ENCODE measurements at places on chromosomes 13 and 19.

DNA sequence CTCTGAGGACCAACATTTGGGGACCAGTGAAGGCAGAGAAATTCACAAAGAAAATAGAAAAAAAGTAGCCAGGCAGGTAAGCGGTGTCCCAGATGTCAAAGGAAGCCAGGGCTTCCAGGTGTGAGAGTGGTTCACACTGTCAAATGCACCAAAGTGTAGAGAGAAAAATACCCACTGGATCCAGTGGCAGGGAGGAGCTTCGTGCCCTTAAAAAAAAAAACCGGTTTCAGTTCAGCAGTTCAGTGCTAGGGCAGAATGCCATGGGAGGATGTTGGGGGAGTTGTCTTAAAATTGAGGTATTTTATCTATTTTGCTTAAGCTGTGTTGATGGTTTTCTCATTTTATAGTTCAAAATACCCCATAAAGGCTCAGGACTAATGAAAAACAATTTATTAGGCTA lies 47.8 kb upstream of the C1QTNF9 start:
- DNase-seq = no peak

GRCh38 chr19:16970821-16971220 lies 55.8 kb downstream of the CPAMD8 start:
- no peak for DNase-seq

DNA sequence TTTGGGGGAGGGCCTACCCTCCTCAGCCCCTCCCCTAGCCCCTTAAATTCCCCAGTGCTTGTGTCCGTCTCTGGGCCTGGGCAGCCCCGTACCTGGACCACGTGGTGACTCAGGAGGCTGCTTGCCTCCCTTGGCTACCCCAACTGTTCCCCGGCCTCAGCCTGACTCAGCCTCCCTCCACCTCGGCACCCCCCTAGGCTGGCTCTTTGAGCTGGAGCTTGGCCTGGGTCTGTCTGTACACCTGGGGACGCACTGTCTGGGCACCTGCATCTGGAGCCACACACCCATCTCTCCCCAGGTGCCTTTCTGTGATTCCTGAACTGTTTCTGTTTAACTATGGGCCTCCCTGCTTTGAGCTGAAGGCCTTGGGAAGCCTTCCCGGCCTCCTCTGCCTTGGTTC lies 1.8 kb upstream of the KLK14 start:
- DNase-seq = no peak

- DNase-seq = no peak
Measured at GRCh38 chr19:54532528-54532927, 29.9 kb downstream of the LAIR2 start.

GRCh38 chr13:102227741-102228140 lies 174.1 kb downstream of the FGF14 start:
- DNase-seq = no peak

- DNase-seq = no peak
Measured at GRCh38 chr13:60969656-60970055, 446.0 kb downstream of the PCDH20 start.

DNA sequence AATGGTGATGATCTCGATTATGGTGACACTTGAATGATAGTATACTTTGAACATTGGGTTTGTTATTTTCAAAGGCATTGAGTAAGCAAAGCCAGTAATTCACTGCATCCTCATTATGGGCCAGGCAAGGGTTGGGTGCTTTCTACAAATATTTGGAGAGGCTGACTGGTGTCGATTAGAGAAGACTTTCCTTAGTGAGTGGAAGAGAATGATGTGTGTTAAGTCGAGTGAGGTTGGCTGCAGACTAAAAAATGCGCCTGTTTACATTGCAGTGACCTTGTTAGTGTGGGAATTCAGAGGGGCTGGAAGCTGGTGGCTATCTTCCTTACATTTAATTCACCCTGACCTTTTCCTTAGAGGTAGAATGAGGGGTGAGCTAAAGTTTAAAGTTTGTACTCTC lies 22.4 kb upstream of the RNF113B start:
- DNase-seq = no peak

DNA sequence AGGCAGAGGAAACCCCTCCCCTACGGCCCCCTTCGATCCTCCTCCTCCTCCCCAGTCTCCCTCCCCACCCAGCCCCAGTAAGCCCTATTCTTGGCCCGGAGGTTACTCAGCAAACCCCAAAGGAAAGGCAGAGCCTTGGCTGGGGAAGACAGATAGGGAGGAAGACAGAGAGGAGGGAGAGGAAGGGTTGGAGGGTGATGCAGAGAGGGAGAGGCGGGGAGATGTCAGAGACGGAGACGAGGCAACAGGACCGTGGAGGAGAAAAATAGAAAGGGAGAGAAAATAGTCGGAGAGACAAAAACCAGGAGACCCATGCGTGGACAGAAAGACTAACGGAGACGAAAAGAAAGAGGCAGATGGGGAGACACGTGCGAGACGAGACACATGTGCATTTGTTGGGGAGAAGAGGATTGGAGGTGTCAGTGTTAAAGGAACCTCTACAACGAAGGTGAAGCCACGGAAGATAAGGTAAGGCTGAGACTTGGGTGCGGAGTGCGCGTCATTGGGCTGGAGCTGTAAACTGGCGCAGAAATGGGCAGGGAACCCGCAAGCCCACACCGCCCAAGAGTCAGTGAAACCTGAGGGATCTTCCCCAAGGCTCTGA lies 2.9 kb downstream of the TGFB1 start:
- peak; percentile 87 for DNase-seq

DNA sequence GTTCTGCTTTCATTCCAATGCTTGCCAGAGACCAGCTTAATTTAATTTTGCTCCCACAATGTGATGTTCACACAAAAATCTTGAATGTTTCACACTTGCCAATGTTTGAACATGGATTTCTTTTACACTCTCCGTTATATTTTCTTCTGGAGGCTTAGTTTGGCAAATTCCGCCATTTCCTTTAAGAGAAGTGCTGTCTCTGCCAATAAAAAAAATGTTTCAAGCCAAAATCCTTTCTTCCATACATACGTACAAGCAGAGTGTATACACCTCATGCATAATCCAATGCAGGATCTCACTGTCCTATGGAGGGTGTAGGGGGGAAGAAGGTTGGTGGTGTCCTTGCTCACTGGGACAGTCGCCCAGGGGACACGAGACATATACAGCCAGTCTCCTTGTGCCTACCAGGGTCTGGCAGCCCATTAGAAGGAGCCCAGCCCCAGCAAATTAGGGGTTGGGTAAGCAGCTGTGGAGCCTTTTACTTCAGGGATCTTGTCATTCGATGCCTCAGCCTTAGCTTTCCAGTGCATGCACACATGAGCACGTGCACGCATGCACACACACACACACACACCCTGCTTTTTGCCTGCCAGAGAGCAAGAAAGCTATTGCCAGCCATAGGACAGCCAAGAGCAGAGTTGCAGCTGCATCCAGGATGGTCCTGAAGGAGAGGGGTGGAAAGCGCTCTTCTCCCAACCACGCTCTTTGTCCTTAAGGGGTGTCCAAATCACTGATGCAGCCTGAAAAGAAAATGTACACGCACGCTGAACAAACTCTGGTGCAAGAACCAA lies 208.3 kb downstream of the FOXO1 start:
- no peak for DNase-seq

DNA sequence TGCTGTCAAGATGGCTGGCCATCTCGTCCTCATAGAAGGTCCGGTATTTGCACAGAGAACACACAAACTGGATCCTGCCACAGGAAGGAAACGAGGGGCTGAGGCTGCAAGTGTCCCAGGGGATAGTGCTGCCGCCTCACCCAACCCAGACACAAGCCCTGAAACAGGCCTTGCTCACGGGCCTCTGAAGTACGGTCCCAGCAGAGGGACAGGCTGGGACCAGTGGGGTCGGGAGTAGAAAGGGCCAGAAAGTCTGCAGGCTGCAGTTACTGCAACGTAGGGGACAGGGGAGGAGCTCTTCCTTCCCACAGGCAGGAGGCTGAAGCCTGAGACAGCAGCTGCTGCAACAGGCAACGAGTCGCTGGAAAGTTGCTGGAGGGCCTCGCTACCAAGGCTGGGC lies 18.2 kb upstream of the AKAP8 start:
- DNase-seq = no peak

DNA sequence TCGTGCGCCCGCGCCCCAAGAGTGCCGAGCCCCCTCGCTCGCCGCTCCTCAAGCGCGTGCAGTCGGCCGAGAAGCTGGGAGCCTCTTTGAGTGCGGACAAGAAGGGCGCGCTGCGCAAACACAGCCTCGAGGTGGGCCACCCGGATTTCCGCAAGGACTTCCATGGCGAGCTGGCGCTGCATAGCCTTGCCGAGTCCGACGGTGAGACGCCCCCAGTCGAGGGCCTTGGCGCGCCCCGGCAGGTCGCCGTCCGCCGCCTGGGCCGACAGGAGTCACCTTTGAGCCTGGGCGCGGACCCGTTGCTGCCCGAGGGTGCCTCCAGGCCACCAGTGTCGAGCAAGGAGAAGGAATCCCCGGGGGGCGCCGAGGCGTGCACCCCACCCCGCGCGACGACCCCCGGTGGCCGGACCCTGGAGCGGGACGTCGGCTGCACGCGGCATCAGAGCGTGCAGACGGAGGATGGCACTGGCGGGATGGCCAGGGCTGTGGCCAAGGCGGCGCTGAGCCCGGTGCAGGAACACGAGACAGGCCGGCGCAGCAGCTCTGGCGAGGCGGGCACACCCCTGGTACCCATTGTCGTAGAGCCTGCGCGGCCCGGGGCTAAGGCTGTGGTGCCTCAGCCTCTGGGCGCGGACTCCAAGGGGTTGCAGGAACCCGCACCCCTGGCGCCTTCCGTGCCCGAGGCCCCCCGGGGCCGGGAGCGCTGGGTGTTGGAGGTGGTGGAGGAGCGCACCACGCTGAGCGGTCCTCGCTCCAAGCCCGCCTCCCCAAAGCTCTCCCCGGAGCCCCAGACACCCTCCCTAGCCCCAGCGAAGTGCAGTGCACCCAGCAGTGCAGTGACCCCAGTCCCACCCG lies 7.1 kb downstream of the DNASE2 start:
- DNase-seq = no peak

Measured in GDM1 (cell line).